ENCODE measurements at places on chromosomes 2 and 18.

GRCh38 chr2:129318581-129319421 is 660.7 kb upstream of the RAB6C start:
- DNase-seq = no peak

- no peak for DNase-seq
Observed at GRCh38 chr2:181892799-181893435, 1.4 kb downstream of the ITPRID2 start.

DNA sequence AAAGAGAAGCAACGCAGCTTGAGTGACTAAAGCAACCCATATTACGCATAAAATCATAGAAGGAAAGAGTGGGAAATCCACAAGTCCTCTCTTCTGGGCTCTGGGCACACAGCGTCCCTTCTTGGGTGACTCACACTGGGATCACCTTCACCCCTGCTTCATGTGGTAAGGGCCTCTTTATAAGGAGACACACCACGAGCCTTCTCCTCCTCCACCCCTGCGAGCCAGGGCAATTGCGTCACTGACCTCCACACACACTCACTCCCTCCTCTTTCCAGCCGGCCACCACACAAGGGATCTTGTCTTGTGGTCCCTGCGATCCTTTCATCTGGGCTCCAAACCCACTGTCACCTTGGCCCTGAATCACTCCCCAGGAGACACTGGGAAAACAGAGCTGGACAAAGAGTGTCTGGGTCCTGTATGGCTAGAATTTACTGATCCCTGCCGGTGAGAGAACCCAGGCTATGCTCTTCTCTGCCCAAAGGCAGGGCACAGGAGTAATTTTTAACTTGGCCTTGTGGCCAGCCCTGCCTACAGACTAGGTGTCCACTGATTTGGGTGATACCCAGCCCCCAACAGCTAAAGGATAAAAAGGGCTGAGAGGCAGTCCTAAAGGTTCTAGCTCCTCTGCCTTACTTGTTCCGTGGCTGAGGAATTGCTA is 35.3 kb downstream of the NHEJ1 start:
- DNase-seq = no peak

DNA sequence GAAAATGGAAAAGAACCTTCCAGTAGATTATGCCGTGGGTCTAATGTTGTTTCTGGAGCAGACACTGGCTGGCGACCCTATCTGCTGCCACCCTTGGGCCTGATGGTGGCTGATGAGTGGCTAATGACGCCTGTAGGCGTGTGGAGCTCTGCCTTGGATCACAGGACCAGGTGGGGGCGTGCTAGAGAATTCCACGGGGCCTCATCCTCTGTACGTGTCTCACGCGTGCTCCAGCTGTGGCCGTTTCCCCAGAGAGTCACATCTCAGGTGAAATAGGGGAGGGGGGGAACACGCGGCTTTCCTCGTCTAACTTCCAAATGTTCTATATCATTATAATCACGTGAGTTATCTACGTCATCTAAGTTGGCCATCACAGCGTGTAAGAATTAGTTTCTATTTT is 160.9 kb upstream of the SMIM21 start:
- DNase-seq = no peak

DNA sequence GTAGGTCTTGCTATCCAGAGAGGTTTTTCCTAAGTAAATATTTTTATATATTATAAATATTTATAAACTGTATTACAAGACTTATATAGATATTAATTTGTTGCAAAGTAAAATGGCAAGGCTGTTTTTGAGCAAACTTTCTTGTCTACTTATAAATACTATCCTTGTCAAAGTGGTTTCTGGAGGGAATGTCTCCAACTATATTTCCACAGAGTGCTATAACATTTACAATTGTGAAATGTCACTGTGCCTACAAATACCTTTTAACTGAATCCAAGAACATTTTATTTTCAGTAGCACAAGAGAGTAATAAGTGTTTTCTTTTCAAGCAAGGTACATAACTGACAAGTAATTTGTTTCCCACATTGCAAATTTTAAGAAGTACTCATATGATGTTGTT is 256.8 kb downstream of the ZNF385B start:
- no peak for DNase-seq
